ENCODE measurements at places on chromosomes 5 and 9.
A peak's percentile ranks its signal among the peaks of the same experiment; 100 is the strongest.

DNA sequence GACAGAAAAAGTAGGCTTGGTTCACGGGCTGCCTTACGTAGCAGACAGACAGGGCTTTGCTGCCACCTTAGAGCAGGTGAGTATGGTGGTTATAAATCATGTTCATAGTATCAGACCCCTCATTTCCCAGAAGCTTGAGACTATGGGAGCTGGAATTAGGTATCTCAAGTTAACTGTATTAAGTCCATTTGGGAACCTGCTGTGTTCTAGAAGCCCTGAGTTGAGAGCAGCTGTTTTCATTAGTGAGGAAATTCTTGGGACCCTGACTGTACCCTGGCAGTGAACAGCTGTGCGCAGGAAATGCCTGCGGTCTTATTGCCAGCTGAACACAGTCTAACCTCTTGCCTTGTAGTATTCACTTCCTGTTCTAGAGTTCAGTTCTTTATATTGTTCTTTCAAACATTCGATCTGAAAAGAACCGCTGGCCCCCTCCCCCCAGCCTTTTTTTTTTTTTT lies 29.8 kb downstream of the UGCG start:
- no peak for DNase-seq

- DNase-seq = peak; percentile 42
Observed at GRCh38 chr5:170120576-170120975, 14.9 kb downstream of the FOXI1 start.

GRCh38 chr5:93395971-93396379 lies 185.0 kb downstream of the NR2F1-AS1 start:
- DNase-seq = peak; percentile 68

GRCh38 chr5:67335426-67335825 lies 138.8 kb upstream of the CD180 start:
- no peak for DNase-seq

- peak; percentile 67 for DNase-seq
Observed at GRCh38 chr5:172383191-172383802, 71.0 kb downstream of the SH3PXD2B start.

DNA sequence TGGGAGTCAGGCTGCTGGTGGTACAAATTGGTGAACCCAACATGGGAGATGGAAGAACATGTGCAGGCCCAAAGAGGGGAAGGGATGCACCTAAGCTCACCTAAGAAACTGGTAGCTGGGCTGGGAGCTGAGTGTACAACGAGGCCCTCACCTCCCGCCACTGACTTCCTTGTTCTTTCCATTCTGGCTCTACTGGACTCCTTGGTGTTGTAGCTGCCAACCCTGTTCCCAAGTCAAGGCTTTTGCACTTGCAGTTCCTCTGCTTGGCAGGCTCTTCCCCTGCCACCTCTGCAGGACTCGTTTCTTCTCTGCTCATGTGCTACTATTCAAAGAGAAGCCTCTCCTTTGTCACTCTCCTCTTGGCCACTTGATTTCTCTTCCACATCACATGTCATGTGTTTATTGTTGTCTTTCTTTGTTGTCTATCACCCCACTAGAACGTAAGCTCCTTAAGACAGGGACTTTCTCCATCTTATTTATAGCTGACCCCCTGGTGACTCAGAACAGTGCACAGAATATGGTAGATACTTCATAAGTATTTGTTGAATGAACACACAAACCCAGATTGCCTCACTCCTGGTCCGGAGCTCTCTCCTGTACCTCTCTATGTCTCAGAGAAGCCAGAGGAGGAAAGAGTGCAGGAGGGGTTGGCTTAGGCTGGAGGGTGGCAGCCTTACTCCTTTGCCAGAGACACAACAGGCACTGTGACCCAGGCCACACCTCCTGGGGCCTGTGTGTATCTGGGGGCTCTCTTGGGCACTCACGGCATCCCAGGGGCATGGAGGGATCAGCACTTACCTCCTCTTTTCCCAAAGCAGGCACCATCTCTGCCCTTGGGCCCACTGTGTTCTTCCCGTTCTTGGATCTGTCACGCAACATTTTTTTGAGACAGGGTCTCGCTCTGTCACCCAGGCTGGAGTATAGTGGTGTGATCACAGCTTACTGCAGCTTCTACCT lies 5.2 kb upstream of the SPINK4 start:
- DNase-seq = peak; percentile 86

- DNase-seq = peak; percentile 52
Observed at GRCh38 chr5:159210846-159211245, 1.5 kb upstream of the RNF145 start.

- DNase-seq = peak; percentile 33
Observed at GRCh38 chr9:74551266-74551665, 54.1 kb downstream of the RORB start.

GRCh38 chr5:142216931-142217330 lies 107.9 kb downstream of the SPRY4 start:
- DNase-seq = no peak

GRCh38 chr9:126208216-126208758 lies 118.3 kb upstream of the MVB12B start:
- DNase-seq = no peak

- no peak for DNase-seq
Observed at GRCh38 chr5:68000805-68001204, 214.8 kb upstream of the PIK3R1 start.

DNA sequence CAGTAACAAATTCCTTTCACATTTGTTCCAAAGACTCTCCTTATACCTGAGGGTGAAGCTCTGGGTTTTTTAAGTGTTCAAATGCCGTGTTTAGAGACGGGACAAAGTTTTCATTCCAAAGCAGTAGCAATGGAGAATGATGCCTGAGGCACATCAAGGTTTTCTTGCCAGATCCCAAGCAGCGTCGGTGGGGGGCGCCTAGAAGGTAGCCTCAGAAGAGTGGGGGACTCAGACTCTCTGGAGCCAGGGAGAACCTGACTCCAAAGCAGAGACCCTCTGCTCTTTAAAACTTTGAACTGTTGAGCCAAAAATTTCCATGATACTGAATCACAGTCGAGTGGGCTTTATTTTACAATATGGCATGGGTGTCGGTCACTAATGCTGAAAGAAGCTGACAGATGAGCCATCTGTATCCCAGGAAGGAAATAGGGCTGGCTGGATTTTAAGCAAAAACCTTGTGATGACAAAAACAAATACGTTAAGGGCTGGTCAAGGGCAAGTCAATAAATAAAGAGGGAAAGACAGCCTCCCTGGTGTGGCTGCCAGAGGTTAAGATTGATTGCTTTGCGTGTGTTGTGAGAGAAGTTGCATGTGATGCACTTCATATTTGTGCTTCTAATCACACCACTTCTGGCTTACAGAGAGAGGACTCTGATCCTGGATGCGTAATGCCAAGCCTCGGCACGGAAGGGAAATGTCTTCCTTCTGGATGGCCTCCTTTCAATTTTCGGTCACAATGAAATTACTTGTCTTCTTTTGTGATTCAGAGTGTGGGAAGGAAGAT lies 161.1 kb upstream of the EFNA5 start:
- peak; percentile 66 for DNase-seq

DNA sequence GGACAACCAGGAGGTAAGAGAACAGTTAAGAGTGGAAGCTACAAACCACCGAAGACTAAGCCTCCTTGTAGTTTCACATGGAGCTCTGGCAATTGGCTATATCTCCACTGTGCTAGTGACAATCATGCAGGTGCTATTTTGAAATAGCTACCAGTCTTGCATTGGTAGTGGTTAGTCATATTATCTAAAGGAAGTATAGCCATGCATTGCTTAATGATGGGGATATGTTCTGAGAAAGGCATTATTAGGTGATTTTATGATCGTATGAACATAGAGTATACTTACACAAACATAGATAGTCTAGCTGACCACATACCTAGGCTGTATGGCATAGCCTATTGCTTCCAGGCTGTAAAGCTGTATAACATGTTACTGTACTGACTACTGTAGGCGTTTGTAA lies 28.4 kb downstream of the HSDL2 start:
- DNase-seq = no peak

GRCh38 chr9:97972753-97973152 lies 10.4 kb upstream of the ANP32B start:
- DNase-seq = no peak

DNA sequence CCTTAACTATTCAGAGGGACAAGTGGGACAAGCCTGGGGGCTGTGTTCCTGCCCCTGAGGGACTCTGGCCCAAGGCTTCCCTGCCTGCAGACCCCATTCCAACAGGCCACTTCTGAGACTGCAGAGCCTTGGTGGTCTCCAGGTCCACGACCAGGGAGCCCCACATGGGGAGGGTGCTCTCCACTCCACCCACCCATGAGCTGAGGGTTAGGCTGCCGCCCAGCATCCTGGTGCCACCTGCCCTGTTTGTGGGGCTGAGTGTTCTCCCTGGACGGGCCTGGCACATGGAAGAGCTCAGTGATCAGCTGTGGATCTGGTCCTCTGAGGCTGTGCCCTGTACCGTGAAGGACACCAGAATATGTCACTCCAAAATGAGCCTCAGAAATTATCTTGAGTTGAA lies 2.5 kb upstream of the ABO start:
- no peak for DNase-seq

DNA sequence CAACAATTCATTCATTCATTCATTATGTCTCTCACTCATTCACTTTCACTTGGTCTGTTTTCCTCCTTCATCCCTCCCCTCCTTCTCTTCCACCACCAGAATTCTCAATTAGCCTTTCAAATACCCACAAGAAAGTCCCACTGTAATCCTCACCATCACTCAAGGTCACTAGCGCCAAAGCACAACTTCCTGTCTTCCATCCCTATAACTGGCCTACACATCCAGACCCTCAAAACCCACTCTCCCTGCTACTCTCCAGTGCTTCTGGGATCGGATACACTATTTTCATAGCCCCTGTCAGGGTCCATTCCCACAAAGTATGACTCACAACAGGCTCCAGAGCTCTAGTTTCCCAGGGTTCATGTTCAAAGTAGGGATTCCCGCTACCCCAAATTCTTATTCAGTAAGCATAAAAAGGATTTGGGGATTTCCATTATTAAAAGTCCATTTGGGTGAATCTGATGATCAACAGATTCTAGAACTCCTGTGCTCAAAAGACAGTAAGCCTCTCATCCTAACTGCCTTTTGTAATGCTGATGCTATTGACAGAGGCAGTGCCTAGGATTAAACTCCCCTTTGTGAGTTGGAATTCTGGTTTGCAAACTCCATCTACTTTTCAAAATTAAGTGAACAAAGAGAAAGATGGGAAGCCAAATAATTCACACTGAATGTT lies 250.9 kb downstream of the SEMA5A start:
- DNase-seq = no peak

DNA sequence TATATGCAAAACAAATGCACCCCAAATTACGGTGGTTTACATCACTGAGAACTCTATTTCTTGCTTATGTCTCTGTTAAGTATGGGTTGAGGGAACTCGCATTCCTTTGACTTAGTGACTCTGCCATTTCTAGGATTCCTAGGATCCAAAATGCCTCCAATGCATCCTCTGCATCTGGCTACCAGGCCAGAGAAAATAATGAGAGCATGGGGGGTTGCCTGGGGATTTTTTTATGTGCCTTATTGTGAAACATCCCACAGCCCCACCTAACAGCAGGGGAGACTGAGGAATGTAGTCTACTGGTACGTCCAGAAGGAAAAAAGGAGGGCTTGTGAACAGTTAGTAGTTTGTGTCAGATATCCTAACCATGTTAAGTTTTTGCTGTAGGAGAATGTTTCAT lies 466.0 kb upstream of the ARRDC3 start:
- no peak for DNase-seq

- no peak for DNase-seq
Observed at GRCh38 chr9:431701-432100, 217.0 kb downstream of the DOCK8 start.

- DNase-seq = peak; percentile 40
Observed at GRCh38 chr9:111036429-111036789, 1.9 kb downstream of the LPAR1 start.

GRCh38 chr9:116499986-116500871 lies 186.9 kb upstream of the TRIM32 start:
- DNase-seq = peak; percentile 42

GRCh38 chr9:114263853-114264510 lies 58.9 kb upstream of the ORM1 start:
- no peak for DNase-seq

DNA sequence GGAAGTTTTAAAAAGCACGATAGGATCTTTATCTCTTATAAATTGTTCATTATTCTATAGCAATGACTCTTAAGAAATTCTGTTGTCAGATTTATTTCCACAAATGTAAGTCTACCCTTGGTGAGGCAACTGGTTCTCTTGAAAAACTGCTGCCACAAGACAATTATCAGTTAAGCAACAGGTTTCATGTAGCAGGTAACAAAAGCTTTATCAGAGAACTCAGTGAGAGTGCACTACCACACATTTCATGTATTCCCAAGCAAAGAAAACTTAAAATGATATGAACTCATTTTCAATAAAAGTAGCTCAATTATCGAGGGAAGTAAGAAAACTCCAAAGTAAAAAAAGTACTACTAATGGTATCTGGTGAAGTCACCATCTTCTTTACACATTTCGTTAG lies 9.4 kb downstream of the NR6A1 start:
- DNase-seq = no peak

GRCh38 chr9:38066914-38067858 lies 1.8 kb downstream of the SHB start:
- peak; percentile 31 for DNase-seq

- no peak for DNase-seq
Observed at GRCh38 chr9:129040113-129040643, 3.8 kb downstream of the MIGA2 start.

DNA sequence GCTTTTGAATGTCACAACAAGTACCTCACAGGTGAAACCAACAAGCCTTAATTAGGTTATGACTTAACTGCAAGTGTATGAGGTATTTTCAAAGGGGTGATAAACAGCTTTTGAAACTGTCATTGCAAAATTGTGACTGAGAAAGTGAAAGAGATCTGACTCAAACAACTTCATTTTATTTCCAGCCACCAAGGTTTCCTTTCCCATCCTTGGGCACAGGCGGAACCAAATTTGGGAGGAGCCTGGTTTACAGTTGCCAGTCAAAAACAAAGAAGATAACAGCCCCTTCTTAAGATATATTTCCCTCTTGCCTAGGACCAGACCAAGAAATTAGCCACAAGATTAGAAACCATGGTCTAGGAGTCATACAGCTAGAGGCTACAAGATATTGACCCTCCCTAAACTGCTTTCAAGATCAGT lies 417.1 kb downstream of the CSNK1G3 start:
- DNase-seq = no peak

All from amniotic epithelial cell (primary cell).